Activated CD4-positive, alpha-beta T cell treated with anti-CD3 and anti-CD28 coated beads, Interleukin-2, amount 50 U/mL, for 16 hours (primary cell): ENCODE measurements at places on chromosomes 7 and 10.

DNA sequence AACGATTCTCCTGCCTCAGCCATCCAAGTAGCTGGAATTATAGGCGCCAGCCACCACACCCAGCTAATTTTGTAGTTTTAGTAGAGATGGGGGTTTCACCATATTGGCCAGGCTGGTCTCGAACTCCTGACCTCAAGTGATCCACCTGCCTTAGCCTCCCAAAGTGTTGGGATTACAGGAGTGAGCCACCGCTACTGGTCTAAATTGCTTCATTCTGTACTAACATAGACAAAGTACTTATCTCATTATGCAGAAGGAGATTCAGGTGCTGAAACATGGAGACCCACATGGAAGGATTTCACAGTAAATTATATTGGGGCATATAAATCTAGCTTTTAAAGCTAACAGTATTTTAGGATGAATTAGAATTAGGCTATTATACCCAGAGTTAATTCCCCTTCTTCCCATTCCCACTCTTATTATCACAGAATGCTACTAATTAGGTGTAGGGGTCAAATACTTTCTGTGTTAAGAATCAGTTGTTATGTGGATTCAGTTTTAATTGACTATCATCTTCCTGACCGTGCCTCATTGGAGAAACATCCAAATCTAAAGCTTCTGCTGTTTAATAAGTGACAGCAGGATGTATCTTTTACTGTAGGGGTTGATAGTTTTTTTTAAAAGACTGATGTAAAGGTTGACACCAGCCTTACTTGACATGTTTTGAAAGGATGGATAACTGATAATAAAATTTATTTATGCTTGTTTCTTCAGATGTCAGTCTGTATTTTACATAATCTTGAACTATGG lies 27.2 kb downstream of the ADK start:
- no peak for DNase-seq

- DNase-seq = no peak
Observed at GRCh38 chr7:124351950-124352349, 319.1 kb upstream of the TMEM229A start.

- DNase-seq = no peak
Observed at GRCh38 chr10:132785723-132786475, at the start of gene NKX6-2. Gene NKX6-2, minus strand, starts transcription at chr10:132786147. Its CDS starts 199 bp downstream, at chr10:132785948.

DNA sequence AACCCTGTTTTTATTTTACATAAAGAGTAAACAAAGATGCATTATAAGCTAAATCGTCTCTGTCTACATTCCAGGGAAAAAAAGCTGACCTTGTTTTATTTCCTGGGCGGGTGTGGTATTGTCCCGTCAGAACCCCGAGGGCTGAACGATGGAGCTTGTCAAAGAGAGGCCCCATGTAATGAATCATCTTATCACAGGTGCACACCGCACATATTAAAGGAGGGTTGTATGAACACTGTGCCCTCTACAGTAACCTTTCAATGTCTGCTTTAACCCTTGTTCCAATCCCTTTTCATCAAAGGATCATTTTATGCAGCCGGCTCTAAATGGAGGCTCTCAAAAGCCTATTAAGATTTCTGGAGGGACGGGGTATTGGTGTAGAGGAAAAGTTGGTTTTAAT lies 158.5 kb upstream of the YAE1 start:
- no peak for DNase-seq

DNA sequence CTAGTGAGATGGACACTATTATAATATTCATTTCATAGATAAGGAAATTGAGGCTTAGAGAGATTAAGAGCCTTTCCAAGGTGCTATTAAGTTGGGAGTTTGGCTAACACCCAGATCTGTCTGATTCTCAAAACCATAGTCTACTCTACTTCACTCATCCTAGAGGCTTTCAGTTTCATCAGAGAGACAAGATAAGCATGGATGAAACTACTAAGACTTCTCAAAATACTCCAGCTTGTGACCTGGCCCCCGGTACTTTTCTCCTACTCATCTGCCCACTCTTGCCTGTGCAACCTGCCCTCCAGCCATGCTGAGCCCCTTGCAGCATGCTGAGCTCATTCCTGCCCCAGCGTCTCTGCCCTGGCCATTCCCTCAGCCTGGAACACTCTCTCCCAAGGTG lies 12.2 kb upstream of the SLC35B4 start:
- DNase-seq = no peak

- no peak for DNase-seq
Observed at GRCh38 chr10:61984803-61985418, 83.4 kb downstream of the ARID5B start.

DNA sequence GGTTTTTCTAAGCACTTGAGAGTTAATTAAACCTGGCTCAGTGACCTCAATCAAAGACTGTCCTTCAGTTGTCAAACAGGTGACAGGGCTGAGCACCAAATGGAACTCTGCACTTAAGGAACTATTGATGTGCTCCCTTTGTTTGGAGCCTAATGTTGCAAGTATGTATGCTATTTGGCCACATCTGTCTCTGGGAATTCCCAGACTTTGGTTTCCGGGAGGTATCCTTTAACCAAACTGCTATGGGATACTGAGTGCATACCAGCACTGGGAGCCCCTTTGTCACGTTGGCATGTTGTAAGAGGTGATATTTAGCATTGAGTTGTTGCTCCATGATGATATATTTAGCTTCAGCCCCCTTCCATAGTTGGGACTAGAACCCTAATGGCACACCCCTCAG lies 25.2 kb downstream of the ASZ1 start:
- DNase-seq = no peak

DNA sequence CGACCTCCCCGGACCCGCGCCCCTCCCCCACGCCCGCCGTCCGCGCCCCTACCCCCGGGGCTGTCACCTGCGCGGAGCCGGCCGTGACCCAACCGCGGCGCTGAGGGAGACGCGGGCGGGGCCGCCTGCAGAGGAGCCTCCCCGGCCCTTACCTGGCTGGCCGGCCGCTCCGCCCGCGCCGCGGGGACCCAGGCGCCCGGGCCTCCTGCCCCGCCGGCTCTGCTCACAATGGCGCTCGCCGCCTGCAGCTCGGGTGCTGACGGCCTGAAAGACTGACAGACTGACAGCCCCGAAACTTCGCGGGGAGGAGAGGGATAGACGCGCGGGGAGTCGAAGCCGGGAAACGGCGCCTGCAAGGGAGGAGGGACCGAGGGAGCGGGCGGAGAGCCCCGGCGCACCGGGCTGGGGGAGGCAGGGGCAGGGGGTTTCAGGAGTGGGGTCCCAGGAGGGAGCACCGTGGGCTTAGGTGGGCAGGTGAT lies 393 bp downstream of the ZNF467 start:
- no peak for DNase-seq

DNA sequence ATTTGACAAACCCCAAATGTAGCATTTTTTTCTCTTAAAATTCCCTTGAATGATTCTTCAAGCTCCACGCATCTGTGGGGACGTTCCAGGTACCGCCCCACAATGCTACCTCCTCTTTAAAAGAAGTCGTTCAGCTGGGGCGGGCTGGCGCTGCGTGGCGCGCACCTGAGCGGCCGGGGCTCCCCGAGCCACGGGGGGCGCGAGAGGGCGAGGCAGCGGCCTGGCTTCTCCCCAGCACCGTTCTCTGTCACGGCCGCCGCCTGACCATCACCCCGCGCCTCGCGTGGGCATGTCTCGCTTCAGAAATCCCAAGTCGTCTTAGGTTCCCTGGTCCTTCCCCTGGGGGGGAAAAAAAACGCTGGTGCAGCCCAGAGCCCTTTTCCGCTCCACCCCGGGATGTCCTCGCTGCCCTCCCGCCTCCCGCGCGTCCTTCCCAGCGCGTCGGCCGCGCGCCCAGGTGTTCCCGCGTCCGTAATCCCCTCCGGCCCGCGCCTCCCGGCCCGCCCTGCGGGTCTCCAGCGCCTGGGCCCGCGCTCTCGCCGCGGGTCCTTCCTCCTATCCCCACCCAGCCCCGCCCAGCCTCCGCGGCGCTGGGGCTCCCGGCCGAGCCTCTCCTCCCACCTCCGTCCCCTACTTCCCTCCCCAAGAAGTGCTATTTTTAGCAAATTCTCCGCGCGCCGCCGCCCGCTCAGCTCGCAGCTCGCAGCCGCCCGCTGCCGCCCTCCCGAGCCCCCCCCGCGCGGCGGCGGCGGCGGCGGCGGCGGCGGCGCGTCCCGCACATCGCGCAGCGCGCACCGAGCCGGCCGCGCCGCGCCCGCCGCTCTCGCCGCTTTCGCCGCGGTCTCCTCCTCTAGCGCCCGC lies 58.7 kb upstream of the PRPS1L1 start:
- DNase-seq = no peak

GRCh38 chr7:87831097-87831496 lies 45.1 kb downstream of the SLC25A40 start:
- no peak for DNase-seq

DNA sequence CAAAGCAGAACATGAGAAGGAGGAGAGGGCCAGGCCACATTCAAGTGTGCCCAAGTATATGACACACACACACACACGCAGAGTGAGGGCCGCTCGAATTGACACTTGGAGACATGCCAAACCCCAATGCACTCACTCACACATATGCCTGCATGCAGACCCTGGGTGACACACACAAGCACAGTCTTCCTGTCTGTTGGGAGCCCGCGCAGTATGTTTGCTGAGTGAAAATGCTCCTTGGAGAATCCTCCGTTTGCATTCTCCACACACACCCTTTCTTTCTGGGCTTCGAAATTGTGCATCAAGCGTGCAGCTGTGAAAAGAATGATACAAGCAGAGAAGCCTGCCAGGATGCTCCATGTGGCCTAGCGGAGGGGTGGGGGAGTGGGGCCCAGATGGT lies 120.9 kb downstream of the PLXNA4 start:
- DNase-seq = no peak

GRCh38 chr10:34967335-34967880 lies 122.7 kb downstream of the CUL2 start:
- no peak for DNase-seq

GRCh38 chr7:82078807-82079206 lies 309.0 kb upstream of the HGF start:
- no peak for DNase-seq

GRCh38 chr10:79072041-79072441 lies 3.3 kb downstream of the ZMIZ1 start:
- no peak for DNase-seq

DNA sequence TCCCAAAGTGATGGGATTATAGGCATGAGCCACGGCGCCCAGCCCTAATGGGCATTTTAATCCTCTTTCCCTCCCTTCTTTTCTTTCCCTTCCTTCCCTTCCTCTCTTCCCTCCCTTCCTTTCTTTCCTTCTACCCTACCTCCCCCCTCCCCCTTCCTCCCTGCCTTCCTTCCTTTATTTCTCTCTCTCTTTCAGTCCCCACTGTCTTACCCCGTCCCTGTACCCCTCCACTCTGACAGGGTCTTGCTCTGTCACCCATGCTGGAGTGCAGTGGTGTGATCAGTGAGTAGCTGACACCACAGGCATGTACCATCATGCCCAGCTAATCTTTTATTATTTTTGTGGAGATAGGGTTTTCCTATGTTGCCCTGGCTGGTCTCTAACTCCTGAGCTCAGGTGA lies 24.2 kb downstream of the LCOR start:
- no peak for DNase-seq

GRCh38 chr7:120334475-120334874 lies 61.5 kb downstream of the KCND2 start:
- DNase-seq = no peak

DNA sequence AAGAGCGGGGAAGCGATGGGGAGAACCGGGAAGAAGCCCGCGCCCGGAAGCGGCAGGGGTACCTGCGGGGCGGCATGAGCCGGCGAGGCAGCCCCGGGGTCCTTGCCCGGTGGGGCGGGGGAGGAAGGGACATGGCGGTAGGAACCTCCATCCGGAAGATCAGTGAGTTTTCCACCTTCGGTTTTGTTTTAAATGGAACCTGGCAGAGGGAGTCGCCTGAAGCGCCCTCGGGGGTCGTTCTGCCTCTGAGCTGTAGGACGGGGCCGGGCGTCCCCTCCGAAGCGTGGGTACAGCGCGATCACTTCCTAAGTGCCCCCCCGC lies 471 bp downstream of the PFKP start:
- peak; percentile 12 for DNase-seq

GRCh38 chr7:114375907-114376306 lies 38.7 kb upstream of the FOXP2 start:
- no peak for DNase-seq

GRCh38 chr10:104077663-104078151 lies 8.0 kb downstream of the COL17A1 start:
- no peak for DNase-seq

DNA sequence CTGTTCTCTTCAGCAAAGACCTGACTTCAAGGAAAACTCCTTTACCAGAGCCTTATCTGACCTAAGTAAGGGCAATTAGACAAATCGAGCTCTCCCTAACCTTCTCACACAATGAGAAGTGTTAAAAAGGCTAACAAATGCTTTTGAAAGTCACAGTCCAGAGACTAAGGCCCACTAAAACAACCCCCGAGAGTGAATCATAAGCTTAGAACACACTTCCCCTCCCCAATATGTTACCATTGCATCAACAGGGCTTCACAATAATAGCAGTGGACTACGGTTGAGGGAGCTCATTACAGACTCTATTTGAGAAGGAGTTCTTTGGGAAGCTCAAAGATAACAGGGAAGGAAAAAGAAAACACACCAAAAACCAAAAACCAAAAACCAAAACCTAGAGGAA lies 28.6 kb upstream of the ZEB1 start:
- DNase-seq = no peak

GRCh38 chr10:10333622-10334021 lies 684.0 kb upstream of the CELF2 start:
- no peak for DNase-seq

- no peak for DNase-seq
Observed at GRCh38 chr7:159329818-159330378, 185.2 kb upstream of the VIPR2 start.

DNA sequence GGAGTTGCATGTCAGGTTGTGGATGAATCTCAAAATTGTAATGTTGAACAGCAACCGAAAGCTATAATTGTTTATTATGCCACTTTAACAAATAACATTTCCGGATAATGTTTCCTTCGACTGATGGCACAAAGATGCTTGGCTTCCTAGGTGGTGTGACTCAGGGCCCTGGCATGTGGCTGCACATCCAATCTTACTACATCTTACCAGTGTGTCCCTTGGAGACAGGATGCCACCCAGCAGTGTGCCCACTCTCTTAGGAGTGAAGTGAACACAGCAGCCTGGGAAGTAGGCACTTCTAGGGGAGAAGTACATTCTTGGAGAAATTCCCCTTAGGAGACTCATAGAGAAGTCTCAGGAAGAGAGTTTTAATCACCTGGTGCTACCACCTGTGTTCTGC lies 33.0 kb upstream of the GPR26 start:
- no peak for DNase-seq

- no peak for DNase-seq
Observed at GRCh38 chr7:106848851-106849442, 16.1 kb upstream of the PIK3CG start.
